ENCODE measurements at places on chromosomes 1 and 21. TPM values are rescaled to one million over a fixed set of nuclear protein-coding genes. Genes with fewer than 3 reads are reported as not detected.

Gene PATJ
- total RNA-seq, result 30.0 TPM

Gene CNR2
- 0.09 TPM for total RNA-seq

Gene RGS13
- total RNA-seq, result 0.22 TPM

Gene CRP
- 0.22 TPM for total RNA-seq

Gene SLC45A1
- total RNA-seq, result 2.5 TPM
